NCI-H748 treated with DMSO at 0.1 percent for 48 hours (cell line): ENCODE measurements at places on chromosomes 16 and 17.

- no peak for DNase-seq
Measured at GRCh38 chr17:57674894-57675293, 70.2 kb downstream of the CCDC182 start.

- DNase-seq, result no peak
Measured at GRCh38 chr16:62283-62967, 8.8 kb downstream of the SNRNP25 start.

DNA sequence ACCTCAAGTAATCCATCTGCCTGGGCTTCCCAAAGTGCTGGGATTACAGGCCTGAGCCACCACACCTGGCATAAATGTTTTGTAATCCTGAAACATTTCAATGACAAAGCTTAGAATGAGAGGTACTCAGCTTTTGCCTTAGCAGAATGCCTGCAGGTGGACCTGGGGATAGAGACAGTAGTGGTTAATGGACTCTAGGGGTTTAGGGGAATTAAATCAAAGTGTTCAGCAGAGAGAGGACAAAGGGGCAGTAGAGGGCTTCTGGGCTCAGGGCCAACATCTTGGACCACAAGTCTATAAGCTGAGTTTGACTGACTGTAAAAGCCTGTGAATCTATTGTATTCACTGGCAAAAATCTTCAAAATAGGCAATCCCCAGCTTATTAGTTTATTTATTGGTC lies 36.0 kb upstream of the MED13 start:
- no peak for DNase-seq

- DNase-seq, result no peak
Measured at GRCh38 chr17:15086776-15087295, 178.3 kb downstream of the PMP22 start.

DNA sequence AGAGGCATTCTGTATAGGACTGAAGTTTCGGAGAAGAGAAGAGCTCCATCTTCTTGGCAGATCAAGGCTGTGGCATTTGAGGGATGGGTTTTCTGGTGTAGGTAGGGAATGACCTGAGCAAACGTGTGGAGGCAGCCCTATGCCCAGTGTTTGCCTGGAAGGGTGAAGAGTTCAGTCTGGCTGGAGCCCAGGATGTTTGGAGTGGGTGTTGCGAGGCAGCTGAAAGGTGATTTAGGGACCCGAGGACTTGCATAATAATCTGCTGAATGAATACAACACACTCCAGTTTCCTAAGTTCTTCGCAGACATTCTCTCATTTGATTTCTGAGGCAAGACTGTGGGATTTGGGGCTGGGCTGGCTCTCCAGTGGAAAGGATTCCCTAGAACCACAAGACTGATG lies 186.2 kb downstream of the CYLD start:
- DNase-seq, result no peak

DNA sequence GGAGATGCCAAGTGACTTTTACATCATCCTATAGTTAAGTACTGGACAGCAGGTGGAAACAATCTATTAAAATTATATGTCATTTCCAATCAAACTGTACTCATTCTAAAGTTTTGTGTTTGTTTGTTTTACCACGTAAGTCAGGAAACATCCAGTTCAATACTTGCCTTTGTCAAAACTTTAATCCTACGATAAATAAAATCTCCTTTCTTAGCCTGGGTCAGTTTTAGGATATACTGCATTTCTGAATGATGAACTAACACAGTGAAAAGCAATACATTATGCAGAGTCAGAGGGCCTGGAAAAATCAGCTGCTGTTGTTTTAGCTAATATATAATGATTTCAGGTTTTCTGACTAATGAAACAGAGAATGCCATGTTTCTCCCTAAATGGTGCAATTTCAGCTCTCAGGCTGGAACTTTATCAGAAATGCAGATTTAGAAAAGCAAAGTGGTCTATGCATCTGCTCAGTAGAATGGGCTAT lies 756.4 kb downstream of the CDH11 start:
- DNase-seq, result no peak

DNA sequence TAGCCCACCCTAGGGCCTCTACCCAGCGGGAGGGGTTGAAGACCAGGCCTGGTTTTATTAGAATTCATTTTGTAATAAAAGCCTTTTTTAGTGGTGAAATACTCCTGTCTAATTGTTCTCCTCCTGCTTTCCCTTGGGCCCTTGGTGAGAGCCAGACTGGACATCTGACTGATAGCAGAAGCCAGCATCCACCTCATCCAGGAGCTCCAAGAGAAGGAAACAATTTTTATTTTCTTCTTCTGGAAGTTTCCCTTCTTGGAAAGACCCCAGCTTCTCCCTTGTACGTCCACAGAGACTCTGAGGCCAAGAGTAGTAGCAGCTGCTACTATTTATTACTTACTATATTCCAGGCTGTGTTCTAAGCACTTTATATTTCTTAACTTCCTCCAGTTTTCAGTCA lies 4.0 kb upstream of the PHKG2 start:
- DNase-seq, result no peak

DNA sequence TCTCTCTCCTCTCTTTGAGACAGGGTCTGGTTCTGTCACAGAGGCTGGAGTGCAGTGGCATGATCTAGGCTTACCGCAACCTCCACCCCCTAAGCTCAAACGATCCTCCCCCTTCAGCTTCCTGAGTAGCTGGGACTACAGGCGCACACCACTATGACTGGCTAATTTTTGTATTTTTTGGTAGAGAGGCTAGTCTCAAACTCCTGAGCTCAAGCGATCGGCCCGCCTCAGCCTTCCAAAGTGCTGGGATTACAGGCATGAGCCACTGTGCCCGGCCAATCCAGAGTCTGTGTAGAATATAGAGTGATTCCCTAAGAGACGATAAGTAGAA lies 65.8 kb upstream of the RPH3AL start:
- no peak for DNase-seq

- no peak for DNase-seq
Measured at GRCh38 chr16:72500545-72500944, 328.6 kb upstream of the PMFBP1 start.

DNA sequence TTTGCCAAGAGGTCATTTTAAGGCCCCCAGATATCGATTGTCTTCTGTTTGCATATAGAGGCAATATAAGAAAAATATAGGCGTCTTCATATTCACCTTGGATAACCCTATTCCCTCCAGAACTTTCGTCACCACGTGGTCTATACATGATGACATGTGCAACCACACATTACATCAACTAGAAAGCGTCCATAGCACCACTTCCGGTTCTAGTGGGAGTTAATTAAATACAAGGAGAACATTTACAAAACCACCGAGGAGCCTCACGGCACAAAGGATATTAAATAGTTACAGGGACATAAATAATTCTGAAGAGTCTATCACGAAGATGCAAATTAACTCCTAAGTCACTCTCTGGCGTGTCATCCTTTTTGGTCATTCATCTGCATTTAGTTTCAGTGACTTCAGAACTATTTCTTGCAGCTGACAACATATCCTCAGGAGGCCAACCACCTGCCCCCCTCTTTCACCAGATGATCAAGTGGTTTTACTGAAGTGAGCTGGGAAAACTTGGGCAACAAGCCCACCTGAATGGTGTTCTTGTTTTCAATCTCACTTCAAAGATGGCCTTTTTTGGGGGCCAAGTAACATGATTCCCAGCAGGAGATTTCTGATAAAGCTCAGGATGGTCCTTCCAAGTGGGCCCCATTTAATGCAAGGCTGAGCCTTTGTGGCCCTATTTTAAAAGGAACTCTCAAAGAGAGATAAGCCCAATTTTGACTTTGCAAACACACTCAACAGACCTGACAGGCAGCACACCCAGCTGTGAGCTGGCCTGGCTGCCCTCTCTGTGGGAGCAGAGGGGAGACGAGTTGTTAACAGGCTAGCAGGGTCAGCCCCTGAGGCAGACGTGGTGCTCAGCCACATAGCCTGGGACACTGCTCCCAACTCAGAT lies 15.3 kb downstream of the CMTM3 start:
- no peak for DNase-seq

DNA sequence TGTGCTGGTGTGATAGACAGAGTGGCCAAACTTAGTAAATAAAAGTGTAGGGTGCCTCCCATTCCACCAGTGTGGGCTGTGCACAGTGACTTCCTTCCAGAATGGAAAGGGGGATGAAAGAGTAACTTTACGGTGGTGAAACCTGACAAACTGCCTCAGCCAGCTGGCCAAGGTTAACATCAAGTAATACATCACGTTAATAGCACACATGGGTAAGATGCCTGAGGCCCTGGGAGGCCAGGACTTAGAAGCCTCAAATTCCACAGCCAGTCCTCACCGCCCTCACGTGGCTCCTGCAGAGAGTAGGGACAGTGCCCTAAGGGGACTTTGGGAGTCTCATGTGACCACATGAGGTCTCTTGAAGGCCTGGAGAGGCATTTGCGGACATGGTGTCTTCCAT lies 14.1 kb downstream of the RMI2 start:
- DNase-seq, result no peak

DNA sequence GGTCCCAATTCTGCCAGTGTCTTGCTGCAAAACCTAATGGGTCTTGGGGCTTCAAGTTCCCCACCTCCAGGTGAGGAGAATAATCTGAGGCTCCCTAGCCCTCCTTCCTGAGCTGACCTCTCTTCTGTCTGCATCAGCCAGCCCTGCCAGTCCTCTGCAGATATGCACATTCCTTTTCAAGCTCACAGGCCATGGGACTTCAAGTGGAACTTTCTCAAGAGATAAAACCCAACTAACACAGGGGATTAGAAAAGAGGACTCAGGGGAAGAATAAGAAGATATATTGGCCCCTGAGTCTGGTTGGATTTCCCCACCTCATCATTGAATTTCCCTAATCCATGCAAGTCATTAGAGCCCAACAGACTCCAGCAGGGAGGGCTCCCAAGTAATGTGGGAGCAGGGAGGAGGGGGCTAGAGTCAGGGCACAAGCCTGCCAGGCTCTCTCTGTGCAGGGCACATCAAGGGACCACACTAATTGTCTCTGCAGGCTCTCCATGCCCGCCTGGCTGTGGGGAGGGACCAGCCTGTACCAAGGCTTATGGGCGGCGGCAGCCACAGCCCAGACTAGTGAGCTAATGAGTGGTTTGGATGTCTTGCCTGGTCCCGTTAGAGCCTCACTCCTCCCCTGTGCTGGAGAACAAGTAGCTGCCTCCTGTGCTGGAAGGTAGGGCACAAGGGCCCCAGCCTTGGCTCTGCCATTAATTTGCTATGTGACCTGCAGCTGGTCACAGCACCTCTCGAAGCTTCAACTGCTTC lies 1.2 kb downstream of the KRT14 start:
- DNase-seq, result no peak

- DNase-seq, result no peak
Measured at GRCh38 chr16:54673313-54673712, 257.4 kb upstream of the IRX5 start.

DNA sequence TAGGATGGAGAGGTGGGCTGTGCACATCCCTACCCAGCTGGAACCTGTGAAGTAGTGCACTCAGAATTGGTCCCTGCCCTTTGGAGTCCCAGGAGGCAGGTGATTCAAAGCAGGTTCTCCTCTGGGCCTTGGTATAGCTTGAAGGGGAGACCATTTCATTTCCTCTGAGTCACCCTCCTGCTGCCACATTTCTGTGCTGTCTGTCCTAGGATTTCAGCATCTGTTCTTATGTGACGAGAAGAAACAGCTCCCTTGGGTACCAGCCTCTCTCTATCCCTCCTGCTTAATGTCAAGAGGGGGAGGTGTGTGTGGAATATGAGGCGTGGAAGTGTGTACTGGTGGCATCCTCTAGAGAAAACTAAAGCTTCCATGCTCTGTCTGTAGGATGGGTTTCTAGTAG lies 5.0 kb upstream of the NFE2L1 start:
- no peak for DNase-seq

DNA sequence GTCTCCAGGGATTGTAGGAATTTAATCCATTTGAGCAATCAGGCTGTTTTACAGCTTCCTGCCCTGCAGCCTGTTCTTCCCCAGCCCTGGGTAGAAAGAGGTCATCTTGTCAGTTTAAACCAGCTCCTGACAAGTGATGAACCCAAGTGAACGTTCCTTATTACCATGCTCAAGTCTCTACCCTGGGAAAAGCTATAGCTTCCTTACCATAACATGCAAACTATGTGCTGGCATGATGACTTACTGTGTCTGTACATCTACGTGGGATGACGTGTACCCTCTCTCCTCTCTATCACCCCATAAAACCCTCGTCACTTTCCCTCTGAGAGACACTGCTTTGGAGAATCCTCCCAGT lies 452.2 kb downstream of the XYLT1 start:
- DNase-seq, result no peak

GRCh38 chr17:59863616-59864015 lies 29.1 kb downstream of the TUBD1 start:
- no peak for DNase-seq

DNA sequence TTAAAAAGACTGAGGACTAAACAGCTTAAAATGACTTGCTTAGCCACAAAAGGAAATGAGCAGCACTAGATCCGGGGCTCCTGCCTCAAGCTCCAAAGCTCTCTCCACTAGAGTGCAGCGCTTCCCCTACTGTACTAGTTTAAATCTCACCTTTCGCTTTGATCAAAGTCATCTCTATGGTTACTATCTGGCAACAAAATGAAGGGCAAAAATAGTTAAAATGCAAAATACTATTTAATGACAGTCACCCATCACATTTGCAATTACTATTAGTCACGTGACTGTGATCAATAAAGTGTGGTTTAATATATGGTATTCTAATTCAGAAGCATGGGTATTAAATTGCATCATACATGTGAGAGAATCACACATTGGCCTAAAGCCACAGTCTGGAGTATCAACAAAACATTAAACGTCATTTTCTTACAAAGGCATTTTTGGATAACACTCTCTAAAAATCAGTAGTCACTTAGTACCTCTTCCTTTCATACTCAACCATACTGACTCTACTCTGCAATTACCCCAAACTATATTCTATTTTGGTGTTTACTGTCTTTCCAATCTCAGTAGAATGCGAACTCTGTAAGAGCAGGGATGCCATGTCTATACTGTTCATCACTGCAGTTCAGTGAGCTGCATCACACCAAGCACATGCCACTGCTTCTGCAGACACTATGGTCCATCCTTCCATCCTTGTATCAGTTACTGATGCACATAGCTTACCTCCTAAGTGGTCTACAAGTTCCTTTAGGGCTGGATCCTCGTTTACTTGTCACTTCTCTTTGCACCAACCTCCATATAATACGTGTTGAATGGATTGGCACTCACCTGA lies 6.2 kb downstream of the PSMD12 start:
- no peak for DNase-seq

GRCh38 chr17:79991924-79992648 lies 43.6 kb downstream of the TBC1D16 start:
- DNase-seq, result peak; percentile 26
